ENCODE measurements at places on chromosomes 2 and 18.
A peak's percentile ranks its signal among the peaks of the same experiment; 100 is the strongest.

DNA sequence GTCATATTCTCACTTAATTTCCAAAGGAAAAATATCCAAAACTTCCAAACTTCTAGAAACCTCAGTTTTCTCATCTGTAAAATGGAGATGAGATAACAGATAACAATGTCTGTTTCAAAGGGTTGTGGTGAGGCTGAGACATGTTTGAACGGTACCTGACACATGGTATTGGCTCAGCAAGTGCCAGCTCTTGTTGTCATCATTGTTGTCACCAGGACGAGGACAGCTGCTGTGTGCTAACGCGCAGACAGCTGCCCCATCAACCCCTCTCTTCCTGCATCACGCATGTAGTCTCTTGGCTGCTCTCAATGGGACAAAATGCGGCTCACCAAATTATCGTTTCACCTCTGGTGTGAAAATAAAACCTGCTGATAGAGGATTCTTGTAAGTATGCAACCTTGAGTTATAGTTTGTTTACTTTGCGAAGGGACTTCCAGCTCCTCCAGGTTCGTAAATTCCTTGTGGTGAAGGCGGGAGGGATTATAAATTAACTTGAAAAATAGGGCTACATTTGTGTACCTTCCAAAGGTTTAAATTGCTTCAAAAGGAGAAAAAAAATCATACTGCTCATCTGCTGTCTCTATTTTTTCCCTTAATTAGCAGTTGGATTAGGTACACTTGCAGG is 605.4 kb downstream of the BCL11A start:
- DNase-seq = no peak

DNA sequence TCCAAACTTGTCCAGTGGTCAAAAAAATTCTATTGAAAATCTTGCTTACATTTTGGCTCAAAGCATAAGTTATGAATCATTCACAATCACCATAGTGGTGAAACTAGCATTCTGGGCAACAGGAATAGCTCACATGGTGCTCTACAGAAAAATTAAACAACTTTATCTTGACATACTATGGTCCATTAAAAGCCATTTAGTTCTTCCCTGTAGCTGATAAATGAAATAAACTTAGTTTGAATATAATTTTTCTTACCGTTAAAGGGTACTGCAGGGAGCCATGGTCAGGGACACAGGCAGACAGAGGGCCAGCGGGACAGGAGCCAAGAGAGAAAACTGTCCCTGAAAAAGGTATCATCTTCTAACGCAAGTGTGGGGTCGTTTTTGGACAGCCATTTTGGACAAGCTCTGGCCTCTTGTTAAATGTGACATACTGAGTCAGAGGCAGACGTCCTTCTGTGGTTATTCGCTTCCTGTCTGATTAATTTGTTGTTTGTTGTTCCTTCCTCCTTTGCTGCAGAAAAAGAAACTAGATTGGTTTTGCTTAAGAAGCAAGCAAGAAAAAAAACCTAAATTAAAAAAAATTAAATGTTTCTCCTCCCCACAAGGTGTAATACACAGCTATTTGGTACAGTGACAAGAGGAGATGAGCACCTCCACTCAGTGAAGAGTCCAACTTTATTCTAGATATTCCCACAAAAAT is at the start of gene WIPF1:
WIPF1 (minus strand) TSS at position 460 of the 703 bp plus-strand sequence. CDS start 12,231 bp downstream, outside the sequence.
- peak; percentile 90 for DNase-seq

DNA sequence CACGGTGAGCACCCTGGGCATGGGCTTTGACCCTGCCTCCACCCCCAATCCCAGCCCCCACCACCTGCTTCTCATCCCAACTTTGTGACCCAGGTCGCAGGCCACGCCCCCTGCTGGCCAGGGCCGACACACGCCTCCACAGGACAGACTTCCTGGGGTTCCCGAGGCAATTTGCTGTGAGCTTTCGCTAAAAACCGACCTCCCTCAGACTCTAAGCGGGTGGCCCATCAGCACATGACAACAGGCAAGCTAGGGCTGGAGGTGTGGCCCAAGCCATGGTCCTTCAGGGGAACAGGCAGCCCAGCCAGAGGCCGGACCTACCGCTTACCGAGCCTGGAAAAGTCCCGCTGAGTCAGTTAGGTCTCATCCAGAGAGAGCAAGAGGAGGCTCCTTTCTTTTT is 31.9 kb downstream of the C1QL2 start:
- DNase-seq = peak; percentile 27

DNA sequence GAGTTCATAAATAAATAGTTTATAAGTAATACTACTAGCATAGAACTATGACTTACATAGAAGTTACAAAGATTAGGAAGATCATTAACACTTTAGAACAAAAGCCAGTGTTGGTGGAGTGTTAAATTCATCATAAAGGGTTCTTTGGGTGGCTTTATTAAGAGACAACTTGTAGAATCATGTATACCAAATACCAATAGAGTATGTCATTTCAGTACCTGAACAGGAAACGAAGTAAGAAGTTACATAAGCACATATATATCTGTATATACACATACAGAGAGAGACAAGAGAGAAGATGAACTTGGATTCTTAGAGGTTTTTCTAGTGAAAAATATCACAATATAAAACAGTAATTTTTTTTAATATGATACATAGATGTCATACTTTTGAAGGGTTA is 82.5 kb upstream of the OTX1 start:
- DNase-seq = no peak

- DNase-seq = no peak
Measured at GRCh38 chr2:37797081-37797480, 125.6 kb upstream of the CDC42EP3 start.

DNA sequence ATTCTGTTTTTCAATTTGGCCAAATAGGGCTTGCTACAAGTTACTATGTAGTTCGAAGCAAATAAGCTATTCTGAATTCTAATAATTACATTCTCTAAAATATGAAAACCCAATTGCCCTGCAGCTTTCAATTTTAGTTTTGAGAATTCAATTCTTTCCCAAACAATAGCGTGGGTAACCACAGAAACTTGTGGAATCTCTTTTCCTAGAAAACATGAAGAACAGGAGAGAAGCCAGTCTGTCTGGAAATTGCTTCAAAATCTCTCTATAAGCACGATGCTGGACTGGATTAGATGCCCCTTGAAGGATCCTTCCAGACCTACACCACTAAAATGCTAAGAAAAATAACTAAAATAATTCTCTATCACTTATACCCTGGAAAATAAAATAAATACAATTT is 115.0 kb downstream of the THADA start:
- no peak for DNase-seq
